CD4-positive, alpha-beta T cell treated with Interleukin-15 for 4 hours (primary cell): ENCODE measurements at places on chromosomes 13 and 19.

GRCh38 chr13:105519771-105520170 lies 1015.7 kb downstream of the EFNB2 start:
- no peak for DNase-seq

DNA sequence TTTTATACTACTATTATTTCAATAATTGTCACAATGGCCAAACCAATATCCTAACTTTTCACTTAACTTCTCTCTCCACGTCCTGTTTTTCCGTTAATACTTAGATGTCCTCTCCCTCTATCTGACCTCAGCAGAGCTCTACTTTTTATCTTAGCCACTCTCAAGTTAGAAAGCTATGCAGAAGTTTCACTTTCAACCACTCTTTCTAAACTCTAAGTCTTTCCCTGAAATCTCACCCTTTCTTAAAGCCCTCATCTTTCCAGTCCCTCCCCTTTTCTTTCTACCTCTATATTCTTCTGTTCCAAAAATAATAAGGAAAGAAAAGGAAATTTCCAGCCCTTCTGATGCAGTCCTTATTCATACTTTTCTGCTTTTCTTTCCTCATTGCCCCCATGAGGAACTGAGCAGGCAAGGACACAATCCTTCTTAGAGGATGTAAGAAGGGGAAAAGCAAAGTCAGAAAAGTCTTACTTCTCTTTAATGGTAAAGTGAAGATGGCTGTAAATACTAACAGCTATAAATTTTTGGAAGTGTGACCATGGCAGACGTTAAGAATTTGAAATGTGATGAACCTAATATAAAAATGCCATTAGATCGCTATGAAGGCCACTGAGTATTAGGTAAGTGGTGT lies 23.0 kb downstream of the FAM216B start:
- no peak for DNase-seq

DNA sequence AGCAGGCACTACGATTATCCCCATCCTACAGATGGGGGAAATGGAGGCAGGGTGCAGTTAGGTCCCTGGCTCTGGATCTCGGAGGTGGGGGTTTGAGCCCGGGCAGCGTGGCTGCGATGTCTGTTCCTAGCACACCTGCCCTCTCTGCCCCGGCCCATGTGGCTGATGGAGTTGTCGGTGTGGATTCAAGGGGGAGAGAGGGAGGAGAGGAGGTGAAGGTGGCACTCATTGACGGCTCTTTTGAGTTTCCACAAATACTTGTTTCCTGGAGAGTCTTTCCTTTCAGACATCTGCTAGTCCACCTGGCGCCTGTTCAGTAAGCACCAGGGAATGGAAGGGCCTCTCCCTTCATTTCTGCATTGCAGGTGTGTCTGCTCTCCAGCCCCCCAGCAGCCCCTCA lies 69.9 kb downstream of the ARHGEF18 start:
- DNase-seq, result no peak

DNA sequence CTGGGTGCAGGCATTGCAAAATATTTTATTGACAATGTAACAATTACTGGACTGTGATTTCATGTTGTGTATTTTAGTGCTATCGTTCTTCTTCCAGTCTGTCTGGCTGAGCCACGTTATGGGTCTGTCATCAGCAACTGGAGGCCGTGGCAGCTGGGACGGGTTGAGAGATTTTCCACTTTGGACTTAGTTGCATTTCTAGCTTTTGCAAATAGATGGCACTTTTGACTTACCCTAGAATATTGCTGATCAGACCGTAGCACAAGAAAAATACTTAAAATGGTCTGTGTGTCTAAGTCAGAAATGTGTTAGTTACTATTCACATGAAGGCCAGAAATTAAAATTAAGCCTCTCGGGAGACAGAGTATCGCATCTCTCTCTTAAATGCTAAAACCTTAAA lies 211.1 kb downstream of the TEX29 start:
- no peak for DNase-seq

GRCh38 chr13:104382951-104383350 lies 1316.7 kb upstream of the SLC10A2 start:
- no peak for DNase-seq

DNA sequence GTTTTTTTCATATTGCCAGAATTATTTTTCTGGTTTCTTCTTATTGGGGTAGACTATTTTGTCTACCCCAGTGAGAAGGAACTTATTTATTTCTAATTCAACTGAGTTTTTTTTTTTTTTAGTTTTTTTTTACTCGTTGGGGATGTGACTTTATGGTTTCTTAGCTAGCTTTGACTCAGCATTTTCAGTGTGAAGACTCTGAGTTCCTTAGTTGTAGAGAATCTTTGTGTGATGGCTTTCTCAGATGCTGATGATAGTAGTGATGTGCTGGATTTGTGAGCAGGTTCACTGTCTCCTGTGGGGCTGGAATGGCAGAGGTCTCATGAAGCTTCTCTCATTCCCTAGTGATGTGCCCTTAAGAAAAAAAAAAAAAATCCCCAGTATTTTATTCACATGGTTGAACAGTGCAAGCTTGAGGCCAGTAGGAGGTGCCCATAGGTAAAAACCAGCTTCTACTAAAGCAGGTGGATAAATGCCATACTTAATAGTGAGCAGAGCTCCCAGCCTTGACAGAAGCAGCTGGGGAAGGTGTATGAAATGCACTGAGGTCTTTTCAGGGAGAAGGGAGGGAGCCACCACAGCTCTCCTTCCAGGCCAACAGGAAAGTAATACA lies 106.2 kb upstream of the KLF5 start:
- DNase-seq, result no peak
